ENCODE measurements at places on chromosomes 3 and 15.

DNA sequence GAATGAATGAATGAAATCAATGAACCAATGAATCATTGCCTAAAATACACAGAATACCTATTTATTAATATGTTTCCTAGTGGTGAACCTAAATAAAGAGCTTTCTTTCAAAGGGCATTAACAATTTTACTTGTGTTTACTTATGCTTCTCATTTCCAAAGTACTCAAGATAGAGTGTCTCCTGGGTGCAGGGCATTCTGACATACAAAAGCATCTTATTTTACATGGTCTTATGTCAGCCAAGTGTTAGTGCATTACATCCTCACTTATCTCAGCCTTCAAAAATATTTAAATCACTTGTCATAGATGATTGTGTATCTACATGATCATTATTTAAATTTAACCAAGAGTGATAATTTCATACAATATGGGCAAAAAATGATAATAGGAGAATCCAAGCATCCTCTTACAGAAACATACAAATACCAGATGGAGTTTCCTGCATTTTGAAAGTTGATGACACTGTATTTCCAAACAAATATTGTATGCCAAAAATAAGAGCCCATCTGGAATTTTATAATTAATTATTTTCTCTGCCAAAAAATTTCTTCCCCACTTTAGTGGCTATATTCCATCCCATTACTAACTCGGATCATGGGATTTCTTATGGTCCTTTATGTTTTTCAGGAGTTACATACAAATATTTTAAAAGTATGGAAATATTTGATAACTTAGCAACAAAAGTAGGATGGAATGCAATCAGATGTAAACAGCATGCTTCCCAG lies 279.0 kb downstream of the RBMS3 start:
- no peak for DNase-seq

- no peak for DNase-seq
Measured at GRCh38 chr15:90859234-90860131, 8.9 kb upstream of the FURIN start.

- no peak for DNase-seq
Measured at GRCh38 chr3:187742351-187743171, 2.7 kb downstream of the BCL6 start.

GRCh38 chr3:165642761-165643420 lies 194.3 kb downstream of the BCHE start:
- DNase-seq = peak; percentile 99

DNA sequence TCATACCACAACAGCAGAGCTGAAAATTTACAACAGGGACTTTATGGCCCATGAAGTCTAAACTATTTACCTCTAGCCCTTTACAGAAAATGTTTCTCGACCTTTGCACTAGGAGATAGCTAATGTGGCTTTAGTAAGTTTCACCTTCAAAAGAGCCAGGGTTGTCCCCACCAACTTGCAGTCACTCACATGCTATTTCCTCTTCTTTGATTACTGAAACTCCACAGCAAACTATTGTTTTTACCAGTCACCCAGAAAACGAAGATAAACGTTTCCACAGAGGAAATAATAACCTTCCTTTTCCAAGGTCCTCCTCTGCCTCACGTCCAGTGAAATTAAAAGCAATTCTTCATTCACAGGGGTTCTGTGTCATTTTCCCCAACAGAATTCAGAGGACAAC lies 48.2 kb downstream of the WWTR1 start:
- no peak for DNase-seq

DNA sequence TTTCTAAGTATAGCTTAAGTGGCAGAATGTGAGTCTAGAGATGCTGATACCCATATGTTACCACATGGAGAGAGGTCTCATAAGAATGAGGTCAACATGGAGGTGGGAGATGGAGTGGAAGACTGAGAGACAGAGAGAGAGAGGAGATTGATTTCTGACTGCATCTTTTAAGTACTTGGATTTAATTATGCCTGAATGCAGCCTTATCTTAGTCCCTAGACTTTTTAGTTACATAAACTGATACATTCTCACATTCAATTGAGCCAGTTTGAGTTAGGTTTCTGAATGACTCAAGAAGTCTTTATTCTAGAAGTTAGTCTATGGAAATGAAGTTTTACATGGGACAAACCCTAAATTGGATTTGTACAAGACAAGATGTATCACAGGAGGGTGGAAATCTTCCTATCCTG lies 58.5 kb upstream of the TNFSF10 start:
- DNase-seq = no peak

DNA sequence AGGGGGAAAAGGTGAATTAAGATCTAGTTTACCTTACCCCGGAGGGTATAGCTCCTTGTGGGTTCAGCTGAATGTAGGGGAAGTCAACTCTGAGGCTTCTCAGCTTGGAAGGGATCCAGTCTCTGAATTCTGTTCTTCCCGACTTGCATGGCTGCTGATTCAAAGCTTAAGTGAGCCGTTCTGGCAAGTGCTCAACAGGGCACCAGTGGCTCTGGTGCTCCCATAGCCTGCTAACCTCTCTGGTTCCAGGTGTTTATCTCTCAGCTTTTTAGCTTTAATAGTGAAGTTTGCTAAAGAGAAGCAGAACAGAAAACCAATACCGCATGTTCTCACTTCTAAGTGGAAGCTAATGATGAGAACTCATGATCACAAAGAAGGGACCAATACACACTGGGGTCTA lies 46.3 kb upstream of the RBP1 start:
- DNase-seq = no peak

DNA sequence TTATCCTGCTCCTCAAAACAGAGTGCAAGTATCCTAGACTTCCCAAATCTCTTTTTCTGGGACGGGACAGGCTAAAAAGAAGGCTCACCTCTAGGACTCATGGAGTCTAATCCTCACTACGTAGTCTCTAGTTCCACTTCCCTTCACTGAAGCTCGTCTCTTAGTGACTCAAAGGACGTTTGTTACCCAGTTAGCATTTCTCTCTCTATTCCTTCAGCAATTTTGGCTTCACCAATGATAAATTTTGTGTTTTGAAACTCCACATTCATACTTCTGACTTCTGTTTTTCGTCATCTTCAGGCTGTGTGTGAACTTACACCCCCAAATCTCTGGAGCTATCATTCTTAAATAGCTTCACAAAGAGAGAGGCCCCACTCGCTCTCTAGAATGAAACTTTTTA lies 627.1 kb downstream of the NAALADL2 start:
- no peak for DNase-seq

GRCh38 chr15:47296881-47297280 lies 420.4 kb upstream of the SEMA6D start:
- DNase-seq = no peak

GRCh38 chr3:175980486-175981090 lies 1121.5 kb downstream of the NAALADL2 start:
- no peak for DNase-seq

Measured in RCC 7860 (cell line).